ENCODE measurements at places on chromosomes 3 and 15. TPM values are rescaled to one million over a fixed set of nuclear protein-coding genes. Genes with fewer than 3 reads are reported as not detected.

The GPR149 gene
- polyA plus RNA-seq = not detected

GRCh38 chr3:47410801-47411646, 30.2 kb downstream of the PTPN23 start:
- DNase-seq = no peak

- DNase-seq = no peak
Measured at GRCh38 chr15:25596644-25597562, 158.1 kb upstream of the UBE3A start.

GRCh38 chr3:4994823-4995499, 15.7 kb downstream of the BHLHE40 start:
- DNase-seq = no peak
